ENCODE measurements at places on chromosomes 5 and 9. TPM values are rescaled to one million over a fixed set of nuclear protein-coding genes. Genes with fewer than 3 reads are reported as not detected.
A peak's percentile ranks its signal among the peaks of the same experiment; 100 is the strongest.

The MRPS30 gene
- total RNA-seq, result 48.2 TPM

- H3K36me3 ChIP-seq, result peaks cover 33% of the 10 kb centered on the region
- H3K27ac ChIP-seq, result no peak overlapping the region
- H3K27me3 ChIP-seq, result no peaks in the 10 kb centered on the region
- H3K4me1 ChIP-seq, result peaks cover 6% of the 10 kb centered on the region
Observed at GRCh38 chr9:136943291-136944211, 987 bp downstream of the FBXW5 start.

DNA sequence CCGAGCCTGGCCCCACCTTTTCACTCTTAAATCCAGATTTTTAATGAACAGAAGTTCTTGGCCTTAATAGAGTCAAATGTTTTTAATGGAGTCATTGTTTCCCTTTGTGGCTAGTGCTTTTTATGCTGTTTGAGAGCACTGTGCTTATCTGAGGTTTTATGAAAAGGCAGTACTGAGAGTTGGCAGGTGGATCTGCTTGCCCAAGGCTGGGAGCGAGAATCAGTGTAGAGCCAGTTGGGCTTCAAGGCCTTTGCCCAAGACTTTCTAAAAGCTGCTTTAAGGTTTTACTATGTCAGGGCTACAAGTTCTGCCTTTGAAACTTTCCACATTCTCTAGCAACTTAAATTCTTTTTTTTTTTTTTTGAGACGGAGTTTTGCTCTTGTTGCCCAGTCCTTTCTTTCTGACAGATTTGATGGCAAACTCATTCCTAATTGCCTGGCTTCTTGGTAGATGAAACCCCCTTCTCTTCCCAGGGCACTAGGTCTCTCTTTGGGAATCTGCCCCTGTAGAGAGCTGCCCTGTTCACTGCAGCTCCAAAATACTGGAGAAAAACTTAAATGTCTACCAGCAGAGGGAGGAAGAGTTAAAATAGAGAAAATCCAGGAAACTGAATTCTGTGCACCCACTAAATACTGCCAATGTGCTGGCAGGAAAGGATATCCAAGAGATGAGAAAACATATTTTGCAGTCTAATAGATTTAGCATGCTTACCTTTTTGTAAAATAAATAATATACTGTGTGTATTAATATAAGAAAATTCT, 36.9 kb upstream of the CDK20 start:
- H3K36me3 ChIP-seq, result peaks cover 4% of the 10 kb centered on the region
- DNase-seq, result peak; percentile 23
- no peaks in the 10 kb centered on the region for H3K27me3 ChIP-seq
- H3K4me3 ChIP-seq, result no peak overlapping the region
- no peaks in the 10 kb centered on the region for H3K4me1 ChIP-seq

DNA sequence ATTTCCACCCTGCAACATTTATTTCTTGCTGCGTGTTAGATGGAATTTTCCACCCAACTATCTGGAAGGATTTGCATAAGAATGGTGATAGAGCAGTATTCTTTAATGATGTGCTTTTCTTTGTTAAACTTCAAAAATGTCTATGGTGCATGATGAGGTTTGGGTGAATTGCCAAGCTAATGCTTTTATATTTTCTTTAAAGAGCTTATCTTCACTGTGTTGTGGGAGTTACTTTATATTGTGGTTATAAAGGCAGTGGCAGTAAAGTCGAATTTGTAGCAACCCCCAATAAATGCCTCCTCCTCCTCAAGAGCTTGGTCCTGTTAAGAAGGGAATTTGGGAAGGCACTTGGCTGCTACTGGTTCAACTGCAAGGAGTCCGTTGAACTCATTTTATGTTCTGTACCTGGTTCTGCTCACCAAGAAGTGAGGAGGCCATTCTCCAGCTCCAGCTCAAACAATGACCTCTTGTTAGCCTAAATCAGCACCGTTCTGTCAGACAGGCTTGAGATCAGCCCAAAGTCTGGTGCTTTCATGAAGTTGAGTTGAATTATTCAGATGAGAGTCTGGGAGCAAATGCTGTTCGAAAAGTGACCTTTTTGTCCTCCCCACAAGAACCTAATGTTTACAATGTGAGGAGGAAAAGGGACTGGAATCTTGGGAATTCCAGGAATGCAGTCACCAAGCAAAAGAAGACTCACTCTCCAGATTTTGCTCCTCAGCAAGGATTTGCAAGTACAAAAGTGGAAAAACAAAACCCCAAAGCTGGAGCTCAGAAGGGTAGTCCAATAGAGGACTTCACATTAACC, 217.0 kb downstream of the TMEM38B start:
- H3K4me3 ChIP-seq, result no peak overlapping the region
- no peak for DNase-seq
- peaks cover 24% of the 10 kb centered on the region for H3K4me1 ChIP-seq
- H3K27me3 ChIP-seq, result no peaks in the 10 kb centered on the region
- no peak overlapping the region for H3K27ac ChIP-seq

GRCh38 chr5:143828710-143829109, 16.7 kb downstream of the HMHB1 start:
- no peaks in the 10 kb centered on the region for H3K27me3 ChIP-seq
- no peak for DNase-seq
- no peak overlapping the region for H3K27ac ChIP-seq
- H3K4me1 ChIP-seq, result peaks cover 6% of the 10 kb centered on the region
- H3K4me3 ChIP-seq, result no peak overlapping the region
- no peaks in the 10 kb centered on the region for H3K36me3 ChIP-seq

- H3K27me3 ChIP-seq, result no peaks in the 10 kb centered on the region
- no peaks in the 10 kb centered on the region for H3K4me1 ChIP-seq
- no peak overlapping the region for H3K4me3 ChIP-seq
- H3K27ac ChIP-seq, result no peak overlapping the region
- no peak for DNase-seq
Observed at GRCh38 chr5:105726093-105726492, 1944.6 kb downstream of the EFNA5 start.

DNA sequence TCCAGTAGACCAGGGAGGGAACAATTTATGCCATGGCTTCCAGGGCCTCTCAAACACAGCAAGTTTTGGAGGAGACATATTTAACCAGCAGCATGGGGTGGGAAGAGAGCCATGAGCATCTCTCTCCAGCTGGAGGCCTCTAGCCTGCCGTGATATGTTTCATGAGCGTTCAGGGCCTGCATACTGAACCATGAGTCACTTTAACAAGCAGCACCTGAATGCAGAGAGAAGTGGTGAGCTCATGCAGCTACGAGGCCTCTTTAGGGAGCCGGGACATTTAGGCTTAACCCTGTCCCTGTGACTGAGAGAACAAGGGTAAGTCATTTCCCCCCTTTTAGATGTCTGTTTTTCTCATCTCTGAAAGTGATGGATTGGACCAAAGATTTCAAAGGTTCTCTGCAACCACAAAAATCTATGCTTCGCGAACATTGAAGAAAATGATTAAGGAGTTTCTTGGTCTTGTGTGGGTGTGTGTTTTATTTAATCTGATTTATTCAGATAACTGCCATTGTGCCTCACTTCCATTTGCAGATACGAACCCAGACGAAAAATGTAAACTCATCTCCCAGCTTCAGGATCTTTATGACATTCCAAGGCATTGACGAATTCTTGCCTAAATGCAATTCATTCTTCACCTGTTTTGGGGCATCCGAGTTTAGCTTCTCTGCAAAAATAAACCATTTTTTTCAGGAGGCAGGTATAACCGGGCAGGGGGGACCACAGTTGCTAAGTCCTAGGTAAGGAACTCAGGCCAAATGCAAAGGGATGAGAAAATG, 157.0 kb downstream of the GABBR2 start:
- no peaks in the 10 kb centered on the region for H3K4me1 ChIP-seq
- H3K27ac ChIP-seq, result no peak overlapping the region
- peaks cover 14% of the 10 kb centered on the region for H3K27me3 ChIP-seq
- DNase-seq, result peak; percentile 21

DNA sequence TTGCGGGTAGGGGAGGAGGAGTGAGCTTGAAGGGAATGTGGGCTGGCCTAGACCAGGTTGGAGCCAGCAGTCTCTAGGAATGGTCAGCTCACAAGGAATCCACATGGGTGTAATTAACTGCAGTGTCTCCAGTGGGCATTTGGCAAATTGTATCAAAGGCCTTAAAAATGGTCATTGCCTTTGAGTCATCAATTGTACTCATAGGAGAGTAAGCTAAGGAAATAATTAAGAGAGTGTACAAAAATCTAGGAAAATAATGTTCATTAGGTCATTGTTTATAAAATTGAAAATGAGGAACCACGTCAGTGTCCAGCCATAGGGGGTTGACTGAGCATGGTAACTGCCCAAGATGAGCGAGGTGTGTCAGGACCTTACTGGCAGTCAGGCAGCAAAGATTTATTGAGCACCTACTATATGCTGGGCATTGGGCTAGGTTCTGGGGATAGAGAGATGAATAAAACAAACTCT, 29.8 kb upstream of the RPL26L1 start:
- peak overlapping the region; percentile 41 for H3K27ac ChIP-seq
- peaks cover 28% of the 10 kb centered on the region for H3K4me1 ChIP-seq
- H3K36me3 ChIP-seq, result peaks cover 63% of the 10 kb centered on the region
- no peak for DNase-seq
- no peak overlapping the region for H3K4me3 ChIP-seq

- H3K36me3 ChIP-seq, result no peaks in the 10 kb centered on the region
- H3K27ac ChIP-seq, result no peak overlapping the region
- no peak overlapping the region for H3K4me3 ChIP-seq
- H3K27me3 ChIP-seq, result no peaks in the 10 kb centered on the region
- peaks cover 18% of the 10 kb centered on the region for H3K4me1 ChIP-seq
Observed at GRCh38 chr9:3736161-3736560, 210.4 kb upstream of the RFX3 start.

The DRD1 gene
- total RNA-seq, result not detected
